ENCODE measurements at places on chromosomes 3 and 15. TPM values are rescaled to one million over a fixed set of nuclear protein-coding genes. Genes with fewer than 3 reads are reported as not detected.

GRCh38 chr15:77608774-77609173 lies 23.9 kb downstream of the LINGO1 start:
- DNase-seq, result no peak

Gene PTX3
- polyA plus RNA-seq, result 23.8 TPM

DNA sequence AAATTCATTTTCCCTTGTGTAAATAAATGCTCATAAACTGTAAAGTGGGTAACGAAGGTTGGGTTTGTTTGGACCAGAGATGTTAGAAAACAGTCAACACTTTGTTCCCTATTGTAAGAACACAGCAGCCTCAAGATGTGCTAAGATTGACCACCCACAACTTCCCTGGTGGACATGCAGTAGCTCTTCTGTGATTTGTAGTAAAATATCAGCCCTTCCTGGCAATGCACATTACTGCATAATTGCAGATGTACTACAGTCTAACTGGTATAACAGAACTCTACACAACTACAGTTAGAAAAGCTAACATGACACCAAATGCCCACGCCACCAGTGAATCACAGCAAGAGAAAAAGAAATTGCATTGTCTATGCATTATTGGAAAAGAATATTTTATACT lies 129.4 kb downstream of the FGF12 start:
- no peak for DNase-seq

Gene DAG1
- polyA plus RNA-seq, result 43.8 TPM

GRCh38 chr15:59296181-59296617 lies 76.5 kb downstream of the MYO1E start:
- no peak for DNase-seq

DNA sequence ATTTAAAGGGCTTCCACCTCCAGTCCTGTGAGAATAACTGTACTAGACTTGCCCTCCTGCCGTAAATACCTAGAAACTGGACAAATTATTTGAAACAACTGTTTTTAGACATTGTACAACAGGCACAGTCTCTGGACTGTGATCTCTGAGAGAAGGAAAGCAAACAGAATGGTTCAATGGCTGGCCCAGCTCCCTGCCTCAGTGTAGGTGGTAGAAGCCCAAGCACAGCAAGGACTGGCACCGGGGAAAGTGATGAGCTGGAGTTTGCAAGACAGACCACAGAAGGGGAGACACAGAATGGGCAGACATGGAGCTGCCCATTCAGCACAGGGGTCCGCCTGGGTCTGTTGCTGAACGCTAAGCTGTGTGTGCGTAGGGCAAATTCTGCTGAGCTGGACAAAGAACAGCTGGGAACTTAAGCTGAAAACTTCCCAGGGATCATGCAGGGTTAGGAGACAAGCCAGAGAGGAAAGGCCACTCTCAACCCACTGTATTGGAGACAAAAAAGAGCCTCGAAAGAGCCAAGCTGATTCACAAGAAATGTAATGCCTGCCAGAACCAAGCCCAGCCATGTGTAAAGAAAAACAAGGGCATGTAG lies 52.6 kb upstream of the SEC61A1 start:
- no peak for DNase-seq

Measured in left lung (tissue), 14 donors.